Fibroblast of lung (primary cell): ENCODE measurements at places on chromosomes 2 and 18.

DNA sequence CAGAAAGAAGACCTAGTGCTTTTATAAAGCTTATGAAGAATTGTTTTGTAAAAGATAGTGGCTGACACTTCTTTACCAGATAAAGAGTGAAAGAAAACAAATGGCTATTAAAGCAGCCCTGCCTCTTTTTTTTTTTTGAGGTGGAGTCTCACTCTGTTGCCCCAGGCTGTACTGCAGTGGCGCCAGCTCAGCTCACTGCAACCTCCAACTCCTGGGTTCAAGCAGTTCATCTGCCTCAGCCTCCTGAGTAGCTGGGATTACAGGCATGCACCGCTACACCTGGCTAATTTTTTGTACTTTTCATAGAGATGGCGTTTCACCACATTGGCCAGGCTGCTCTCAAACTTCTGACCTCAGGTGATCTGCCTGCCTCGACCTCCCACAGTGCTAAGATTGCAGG is 12.9 kb downstream of the ARPC2 start:
- DNase-seq: no peak

DNA sequence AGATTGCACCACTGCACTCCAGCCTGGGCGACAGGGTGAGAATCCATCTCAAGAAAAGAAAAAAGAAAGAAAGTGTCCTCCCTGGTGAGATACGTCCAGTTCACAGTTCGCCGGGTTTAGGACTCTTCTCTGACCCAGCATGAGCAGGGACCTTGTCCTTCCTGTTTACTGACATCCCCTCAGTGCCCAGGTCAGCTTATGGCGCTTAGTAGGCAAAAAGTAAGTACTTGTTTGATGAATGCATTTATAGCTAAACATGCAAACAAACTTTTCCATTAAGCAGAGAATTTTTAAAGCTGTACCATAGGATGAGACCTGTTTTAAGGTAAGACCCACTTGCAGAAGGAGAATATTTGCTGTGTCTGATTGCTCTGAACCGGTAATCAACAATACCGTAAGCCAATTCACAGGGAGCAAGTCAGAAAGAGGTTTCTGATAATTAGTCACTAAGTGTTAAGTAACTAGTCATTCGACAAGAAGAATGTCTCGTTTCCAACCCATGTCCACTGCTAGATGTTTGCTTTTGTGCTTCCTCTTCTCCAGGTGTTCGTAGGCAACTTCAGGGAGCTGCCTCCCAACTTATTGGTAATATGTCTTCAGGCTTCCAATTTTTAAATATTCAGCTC is 40.0 kb downstream of the MOGAT1 start:
- no peak for DNase-seq

- DNase-seq: peak; percentile 67
These were observed 131.6 kb upstream of the SATB2 start for GRCh38 chr2:199589306-199589705.

DNA sequence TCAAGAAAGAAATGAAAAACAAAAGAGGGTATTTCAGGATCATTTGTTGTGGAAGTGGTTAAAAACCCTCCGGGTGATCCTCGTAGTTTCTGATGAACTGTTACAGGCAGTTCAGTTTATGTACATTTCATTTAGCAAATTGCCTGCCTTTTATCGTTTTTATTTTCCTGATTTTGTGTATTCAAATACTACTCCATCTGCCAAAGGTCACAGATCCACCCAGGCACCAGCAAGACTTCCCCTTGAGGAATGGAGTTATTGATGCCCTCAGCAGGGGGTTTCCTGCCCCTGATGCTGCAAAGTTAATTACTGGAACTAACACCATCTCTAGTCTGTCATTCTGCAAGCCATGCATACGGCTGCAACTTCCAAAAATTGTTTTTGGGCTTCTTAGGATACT is 641.9 kb downstream of the SLC4A3 start:
- no peak for DNase-seq

DNA sequence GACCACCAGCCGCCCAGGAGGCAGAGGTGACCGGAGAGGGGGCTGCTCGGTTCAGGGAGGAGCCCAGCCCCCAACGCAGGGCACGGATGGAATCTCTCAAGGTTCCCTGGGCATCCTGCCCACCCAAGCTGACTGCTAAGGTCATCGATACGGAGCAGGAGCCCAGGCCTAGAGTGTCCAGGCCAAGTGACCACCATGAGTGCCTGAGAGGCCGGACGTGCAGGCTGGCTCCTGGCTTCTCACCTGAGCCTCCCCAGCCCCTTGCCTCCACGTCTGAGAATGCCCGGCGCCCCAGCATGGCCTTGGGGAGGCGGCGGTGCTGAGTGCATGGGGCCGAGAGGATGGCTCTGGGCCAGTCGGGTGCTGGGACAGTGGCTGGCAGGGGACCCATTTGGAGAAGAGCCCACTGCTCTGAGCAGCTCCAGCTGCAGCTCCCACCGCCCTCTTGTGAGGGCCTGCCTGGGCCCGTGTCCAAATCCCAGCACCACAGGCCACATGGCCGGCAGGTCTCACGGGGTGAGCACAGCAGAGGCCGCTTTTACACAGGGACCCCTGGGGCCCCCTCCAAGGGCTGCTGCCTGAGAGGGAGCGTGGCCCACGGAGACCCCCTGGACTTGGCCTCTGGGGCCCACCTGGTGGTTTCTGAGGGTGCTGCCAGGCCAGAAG is 102.8 kb upstream of the CTDP1 start:
- peak; percentile 66 for DNase-seq

GRCh38 chr2:20048488-20049448 is 2.7 kb downstream of the LAPTM4A start:
- DNase-seq: no peak

- DNase-seq: no peak
These were observed 9.8 kb downstream of the MCEE start for GRCh38 chr2:71120195-71120594.

- peak; percentile 94 for DNase-seq
These were observed 81.4 kb upstream of the PKDCC start for GRCh38 chr2:41966431-41966893.

DNA sequence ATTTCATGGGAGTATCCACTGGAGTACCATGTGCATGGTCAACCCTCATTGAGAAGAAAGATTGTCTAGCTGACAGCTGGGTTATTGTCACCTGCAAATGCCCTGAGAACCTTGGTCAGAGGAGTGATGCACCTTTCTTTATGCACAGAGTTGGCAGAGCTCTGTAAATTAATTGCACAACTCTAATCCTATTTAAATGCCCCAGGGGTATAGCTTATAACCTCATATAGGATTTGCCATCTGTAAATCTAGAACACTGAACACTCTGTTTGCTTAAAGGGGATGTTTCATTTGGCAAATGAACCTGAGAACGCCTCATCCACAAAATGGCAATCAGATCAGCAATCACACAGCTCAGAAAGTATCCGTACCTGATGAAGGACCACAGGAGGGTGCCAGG is 71.8 kb upstream of the SP5 start:
- no peak for DNase-seq

DNA sequence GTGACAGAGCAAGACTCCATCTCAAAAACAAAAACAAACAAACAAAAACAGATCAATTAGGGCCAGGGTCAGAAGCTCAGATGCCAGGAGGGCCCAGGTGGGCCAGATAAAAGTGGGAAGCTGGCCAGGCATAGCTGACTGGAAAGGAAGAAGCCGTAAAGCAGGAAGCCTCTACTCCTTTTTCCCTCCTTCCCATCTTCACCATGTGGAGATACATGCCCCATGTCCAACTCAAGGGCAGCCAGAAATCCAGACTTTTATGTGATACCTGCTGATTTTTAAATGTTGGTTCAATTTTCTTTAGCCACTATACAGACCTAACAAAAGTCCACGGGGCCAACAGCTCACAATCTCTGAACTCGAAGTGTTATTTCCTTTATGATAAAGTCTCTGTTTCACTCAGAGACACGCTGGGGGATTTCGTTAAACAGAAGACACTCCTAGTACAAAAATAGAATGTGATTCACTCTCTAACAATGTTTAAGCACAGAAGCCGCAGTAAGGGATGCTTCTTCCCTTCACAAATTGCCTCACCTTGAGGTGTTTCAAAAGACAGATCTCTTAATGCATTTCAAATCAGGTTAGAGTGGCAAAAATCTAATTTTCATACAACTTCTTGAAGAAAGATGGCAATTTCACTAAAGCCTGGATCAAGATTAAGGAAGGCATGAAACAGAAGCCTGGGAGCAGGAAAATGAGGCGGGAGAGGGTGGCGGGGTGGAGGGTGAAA is 14.0 kb downstream of the TMEM247 start:
- peak; percentile 76 for DNase-seq

DNA sequence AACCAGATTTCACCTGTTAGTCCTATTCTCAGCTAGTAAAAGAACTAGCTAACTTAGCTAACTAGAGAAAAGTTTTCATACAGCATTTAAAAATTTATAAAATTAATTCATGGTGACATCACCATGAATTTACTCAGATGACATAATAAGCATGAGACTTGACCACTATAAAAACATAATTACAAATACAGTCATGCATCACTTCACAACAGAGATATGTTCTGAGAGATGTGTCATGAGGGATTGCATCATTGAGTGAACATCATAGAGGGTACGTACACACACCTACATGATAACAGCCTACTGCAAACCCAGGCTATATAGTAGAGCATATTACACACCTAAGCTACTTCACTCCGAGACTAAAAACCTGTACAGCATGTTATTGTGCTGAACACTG is 481.3 kb upstream of the CHAC2 start:
- DNase-seq: peak; percentile 37

- DNase-seq: no peak
These were observed 721.4 kb upstream of the CNTNAP5 start for GRCh38 chr2:123303731-123304130.

GRCh38 chr18:58601468-58602266 is 27.2 kb downstream of the ALPK2 start:
- DNase-seq: no peak

- no peak for DNase-seq
These were observed 24.4 kb downstream of the CAPN14 start for GRCh38 chr2:31192851-31193392.
